SK-N-DZ (cell line): ENCODE measurements at places on chromosomes 6 and 20.

DNA sequence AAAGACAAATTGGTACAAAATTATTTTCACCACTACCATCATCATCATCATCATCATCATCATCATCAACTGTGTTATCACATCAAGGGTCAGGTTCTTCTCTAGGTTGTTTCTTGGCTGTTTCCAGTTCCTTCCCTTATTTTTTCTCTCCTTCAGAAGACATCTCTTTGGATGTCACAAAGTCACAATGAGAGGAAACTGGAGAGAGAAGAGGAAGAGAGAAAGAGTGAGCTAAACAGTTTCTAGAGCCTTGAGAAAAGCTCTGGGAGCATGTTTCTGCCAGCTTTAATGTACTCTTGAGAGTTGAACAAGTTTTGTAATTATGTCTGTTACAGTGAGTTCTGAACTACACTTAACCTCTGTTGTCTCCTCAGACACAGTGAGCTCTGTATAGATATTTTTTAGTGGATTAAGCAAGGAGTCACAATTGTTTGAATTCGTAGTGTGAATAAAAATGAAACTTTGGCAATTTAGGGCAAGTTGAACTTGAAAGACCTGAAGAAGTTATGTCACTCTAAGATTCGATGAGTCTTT lies 123.0 kb upstream of the AKIRIN2 start:
- DNase-seq, result no peak

DNA sequence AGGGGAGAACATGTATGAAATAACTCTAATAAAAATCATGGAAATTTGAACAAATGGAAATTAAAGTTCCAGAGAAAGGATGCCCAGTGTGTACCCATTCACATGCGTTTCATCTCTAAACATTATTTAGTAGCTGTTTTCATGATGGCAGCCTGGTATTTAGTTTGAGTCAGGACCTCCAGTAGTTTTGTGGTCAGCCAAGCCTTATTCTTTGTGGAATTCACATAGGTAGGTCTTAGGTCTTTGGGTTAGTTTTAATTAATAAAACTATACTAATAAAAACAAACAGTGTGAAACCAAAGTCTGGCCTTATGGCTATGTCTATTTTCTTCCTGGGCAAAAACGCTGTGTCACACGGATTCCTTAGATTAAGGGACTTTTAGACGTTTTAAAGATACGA lies 137.8 kb downstream of the FOXC1 start:
- DNase-seq, result no peak

DNA sequence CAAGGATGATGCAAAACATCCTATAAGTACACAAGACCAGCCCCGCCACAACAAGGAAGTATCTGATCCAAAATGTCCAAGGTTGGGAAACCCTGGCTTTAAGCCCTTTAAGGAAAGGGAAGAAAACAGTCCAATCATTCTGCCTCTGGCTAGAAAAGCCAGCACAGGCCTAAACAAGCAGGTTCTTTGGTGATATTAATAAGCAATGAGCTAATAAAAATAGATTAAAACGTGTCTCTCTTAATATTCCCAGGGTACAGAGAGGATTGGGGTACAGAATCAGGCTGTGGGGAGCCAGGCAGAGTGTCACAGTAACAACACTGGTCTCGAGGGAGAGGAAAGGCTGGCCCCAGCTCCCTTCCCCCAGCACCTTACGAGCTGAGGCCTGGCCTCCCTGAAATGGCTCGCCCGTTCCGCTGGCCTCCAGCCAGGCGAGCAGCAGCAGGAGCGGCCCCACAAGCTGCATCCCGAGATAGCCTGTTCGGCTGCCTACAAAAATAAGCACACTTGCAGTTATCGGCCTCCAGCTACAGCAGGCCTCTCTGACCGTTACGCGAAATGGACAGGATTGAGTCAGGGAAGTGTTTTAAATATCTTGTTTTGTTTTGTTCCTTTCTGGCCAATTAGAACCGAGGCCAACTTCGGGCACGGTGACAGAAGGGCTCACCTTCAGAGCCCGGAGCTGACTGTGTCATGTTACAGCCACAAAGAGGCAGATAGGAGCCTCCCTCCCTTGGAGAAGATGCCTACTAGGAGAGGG lies 4.0 kb upstream of the ZMYND8 start:
- DNase-seq, result peak; percentile 81

GRCh38 chr6:46370622-46371021 lies 120.6 kb downstream of the RCAN2 start:
- DNase-seq, result no peak

GRCh38 chr6:3801960-3802359 lies 47.2 kb upstream of the FAM50B start:
- no peak for DNase-seq

- peak; percentile 95 for DNase-seq
Observed at GRCh38 chr20:327186-328026, 2.1 kb downstream of the SOX12 start.

DNA sequence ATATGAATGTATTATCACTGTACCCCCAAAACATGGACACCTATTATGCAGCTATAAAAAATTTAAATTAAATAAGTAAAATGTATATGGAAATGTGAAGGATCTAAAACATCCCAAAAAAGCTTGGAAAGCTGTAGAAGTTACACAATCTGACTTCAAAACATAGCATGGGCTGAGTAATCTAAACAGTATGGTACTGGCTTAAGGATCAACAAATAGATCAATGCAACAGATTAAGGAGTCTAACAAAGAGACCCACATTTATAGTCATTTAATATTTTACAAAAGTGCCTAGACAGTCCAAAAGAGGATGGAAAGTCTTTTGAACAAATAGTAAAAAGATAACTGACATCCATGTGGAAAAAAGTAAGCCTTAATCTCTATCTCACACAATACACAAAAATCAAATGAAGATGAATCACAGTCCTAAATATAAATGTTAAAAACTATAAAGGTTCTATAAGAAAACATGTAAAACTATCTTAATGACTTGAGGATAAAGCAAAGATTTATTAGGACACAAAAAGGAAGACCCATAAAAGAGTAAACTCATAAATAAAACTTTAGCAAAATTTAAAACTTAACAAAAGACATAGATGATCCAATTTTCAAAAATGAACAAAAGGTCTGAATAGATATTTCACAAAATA lies 46.8 kb downstream of the RANBP9 start:
- DNase-seq, result no peak

GRCh38 chr6:159989492-159990480 lies 20.9 kb downstream of the IGF2R start:
- DNase-seq, result no peak

GRCh38 chr6:170274713-170275560 lies 15.9 kb downstream of the DLL1 start:
- DNase-seq, result no peak

DNA sequence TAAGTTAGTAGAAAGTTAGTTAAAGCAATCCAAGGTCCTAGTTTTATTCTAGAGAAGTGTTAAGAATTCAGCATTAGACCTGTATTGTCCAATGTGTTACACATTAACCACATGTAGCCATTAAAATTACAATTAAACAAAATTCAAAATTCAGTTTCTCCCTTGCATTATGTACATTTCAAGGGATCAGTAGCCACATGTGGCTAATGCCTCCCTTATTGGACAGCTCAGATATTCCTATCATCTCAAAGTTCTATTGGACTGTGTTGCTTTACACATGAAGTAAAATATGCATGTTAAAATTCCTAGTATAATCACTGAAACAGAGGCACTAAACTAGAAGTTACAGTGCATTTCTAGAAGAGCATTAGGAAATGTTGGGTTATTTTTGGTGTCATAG lies 107.2 kb upstream of the SCGN start:
- DNase-seq, result no peak

DNA sequence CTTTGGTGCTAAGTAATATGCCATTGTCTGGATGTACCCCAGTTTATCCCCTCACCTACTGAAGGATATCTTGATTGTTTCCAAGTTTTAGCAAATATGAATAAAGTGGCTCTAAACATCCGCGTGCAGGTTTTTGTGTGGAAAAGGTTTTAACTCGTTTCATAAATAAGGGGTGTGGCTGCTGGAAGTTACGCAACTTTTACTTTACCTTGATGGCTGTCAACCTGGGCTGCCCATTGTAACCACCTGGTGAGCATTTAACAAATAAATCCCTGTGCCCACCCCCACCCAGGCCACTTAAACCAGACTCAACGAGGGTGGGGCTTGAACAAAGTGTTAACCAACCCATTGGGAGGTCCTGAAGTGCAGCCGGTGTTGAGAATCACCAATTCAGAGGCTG lies 187.8 kb downstream of the NRN1 start:
- no peak for DNase-seq

DNA sequence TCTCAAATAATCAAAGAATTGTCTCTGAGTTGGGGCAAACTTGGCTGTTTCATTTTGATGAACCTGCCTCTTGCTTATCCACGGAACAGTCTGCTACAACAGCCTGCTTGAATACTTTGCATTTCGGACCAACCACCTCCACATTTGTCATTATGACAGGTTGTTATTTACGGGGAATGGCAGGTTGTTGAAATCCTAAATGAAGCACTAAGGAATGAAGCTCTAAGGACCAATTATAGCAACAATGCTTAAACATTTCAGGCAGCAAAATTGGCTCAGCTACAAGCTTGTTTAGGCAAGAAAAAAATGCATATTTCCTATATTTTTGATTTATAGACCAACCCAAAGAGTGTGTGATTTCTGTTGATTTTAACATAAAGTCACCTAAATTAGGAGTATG lies 84.5 kb downstream of the MAP3K7 start:
- no peak for DNase-seq

- no peak for DNase-seq
Observed at GRCh38 chr6:144314003-144314485, 28.9 kb downstream of the UTRN start.

DNA sequence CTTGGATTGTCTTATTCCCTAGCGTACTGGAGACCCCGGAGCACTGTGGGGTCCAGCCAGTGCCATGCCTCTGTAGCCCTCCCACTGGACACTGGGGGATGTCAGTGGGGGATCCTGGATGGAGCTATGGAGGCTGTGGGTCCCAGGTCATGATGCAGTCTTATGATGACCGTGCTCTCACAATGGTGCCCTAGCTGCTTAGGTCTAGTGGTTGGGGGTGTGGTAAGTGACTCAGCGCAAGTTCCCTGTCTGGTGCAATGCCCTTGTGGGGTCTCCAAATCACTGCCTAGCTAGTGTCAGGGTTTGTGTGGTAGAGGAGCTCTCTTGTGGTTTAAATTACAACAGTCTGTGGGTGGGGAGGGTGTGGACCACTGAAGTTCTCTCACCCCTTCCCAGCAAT lies 135.4 kb downstream of the CDC5L start:
- DNase-seq, result no peak

GRCh38 chr6:36418558-36418957 lies 24.1 kb downstream of the PXT1 start:
- no peak for DNase-seq

GRCh38 chr6:166308033-166308768 lies at the start of gene PRR18:
PRR18 (minus strand) TSS chr6:166308392; CDS start chr6:166308142, 250 bp downstream.
- DNase-seq, result peak; percentile 14

GRCh38 chr6:121677571-121677970 lies 242.1 kb downstream of the GJA1 start:
- no peak for DNase-seq

- peak; percentile 73 for DNase-seq
Observed at GRCh38 chr6:24761193-24761835, 13.4 kb upstream of the GMNN start.

GRCh38 chr6:38906582-38906981 lies 142.0 kb upstream of the GLP1R start:
- no peak for DNase-seq

- DNase-seq, result peak; percentile 74
Observed at GRCh38 chr20:62065674-62066338, at the start of gene TAF4. TAF4 (minus strand) TSS chr20:62065881; CDS start chr20:62065810, 71 bp downstream.
